ENCODE measurements at places on chromosomes 6 and 20.

GRCh38 chr6:90434094-90434493 lies 137.5 kb upstream of the BACH2 start:
- no peak for DNase-seq

- DNase-seq = no peak
These were observed 19.9 kb downstream of the GRM4 start for GRCh38 chr6:34125939-34126338.

GRCh38 chr6:121780325-121781321 lies 345.2 kb downstream of the GJA1 start:
- DNase-seq = peak; percentile 88

DNA sequence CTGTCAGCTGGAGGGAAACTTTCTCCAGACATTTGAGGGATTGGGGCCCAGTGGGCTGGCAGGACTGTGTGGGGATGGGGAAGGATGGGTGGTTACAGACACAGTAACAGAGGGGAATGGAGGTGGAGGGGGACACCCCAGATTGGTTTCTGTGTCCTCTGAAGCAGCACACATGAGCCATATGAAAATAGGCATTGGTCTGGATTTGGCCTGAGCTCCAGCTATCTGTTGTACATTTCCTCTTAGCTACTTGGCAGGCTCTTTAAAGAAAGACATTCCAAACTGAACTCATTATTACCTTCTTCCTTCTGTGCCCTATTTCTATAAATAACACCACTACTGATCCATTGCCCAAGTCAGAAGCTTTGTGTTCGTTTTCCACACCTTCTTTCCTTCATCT lies 72.0 kb upstream of the PRL start:
- no peak for DNase-seq

DNA sequence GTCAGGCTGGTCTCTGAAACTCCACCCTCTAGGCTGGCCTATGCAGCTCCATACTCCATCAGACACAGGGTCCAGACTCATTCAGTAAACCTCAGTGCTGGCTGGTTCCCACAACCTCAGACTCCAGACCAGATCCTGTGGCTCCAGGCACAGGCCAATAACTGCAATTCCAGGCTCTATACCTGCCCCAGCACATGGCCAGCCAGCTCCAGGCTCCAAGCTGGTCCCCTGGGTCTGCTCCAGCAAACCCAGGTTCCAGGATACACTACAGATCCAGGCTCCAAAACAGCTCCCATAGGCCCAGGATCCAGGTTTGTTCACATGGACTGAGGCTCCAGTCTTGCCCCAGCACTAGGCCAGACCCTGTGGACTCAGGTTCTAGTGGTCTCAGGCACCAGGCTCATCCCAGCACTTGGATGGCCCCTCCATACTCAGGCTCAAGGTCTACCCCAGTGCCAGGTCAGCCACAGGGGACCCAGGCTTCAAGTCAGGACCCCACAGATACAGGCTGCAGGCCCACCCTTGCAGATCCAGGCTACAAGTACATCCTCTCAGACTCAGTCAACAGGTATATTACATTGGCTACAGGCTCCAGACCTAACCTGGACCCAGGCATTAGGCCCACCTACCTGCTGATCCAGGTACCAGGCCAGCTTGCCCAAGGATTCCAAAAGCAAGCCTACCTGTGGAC lies 117.6 kb upstream of the TMEM170B start:
- DNase-seq = no peak

GRCh38 chr6:4885341-4885933 lies 109.2 kb downstream of the CDYL start:
- DNase-seq = no peak

DNA sequence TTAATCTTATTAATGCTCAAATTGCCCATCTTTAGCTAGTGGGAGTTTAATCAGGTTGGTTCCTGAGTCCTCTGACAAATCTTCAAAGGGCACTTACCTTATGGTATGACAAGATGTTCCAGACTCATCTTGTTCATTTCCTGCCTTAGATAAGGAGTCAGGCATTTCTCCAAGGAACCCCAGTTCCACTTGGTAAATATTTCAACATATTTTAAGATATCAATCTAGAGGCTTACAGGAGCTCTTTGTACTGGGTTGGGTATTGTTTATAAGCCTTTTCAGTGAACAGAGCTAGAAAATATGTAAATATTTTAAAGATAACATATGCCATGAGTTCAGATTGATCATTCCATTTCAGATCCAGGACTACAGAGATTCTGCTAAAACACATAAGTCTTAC lies 159.8 kb downstream of the RCAN2 start:
- DNase-seq = no peak

DNA sequence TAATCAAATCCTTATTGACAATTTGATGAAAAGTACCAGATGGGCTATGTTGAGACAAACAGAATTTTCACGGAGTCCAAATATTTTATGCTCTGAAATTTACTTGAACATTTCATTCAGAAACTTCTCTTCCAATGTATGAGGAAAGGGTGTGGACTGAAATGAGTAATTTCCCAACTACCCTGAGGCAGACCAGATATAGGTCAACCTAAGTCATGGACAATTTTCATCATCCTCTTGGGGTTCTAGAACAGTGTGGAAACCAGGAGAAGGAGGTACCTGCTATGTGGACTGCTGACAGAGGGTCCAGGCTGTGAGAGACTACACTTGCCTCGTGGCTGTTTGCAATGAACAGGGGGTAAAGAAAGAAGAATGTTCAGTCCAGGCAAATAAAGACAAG lies 323.0 kb downstream of the ESR1 start:
- DNase-seq = no peak

DNA sequence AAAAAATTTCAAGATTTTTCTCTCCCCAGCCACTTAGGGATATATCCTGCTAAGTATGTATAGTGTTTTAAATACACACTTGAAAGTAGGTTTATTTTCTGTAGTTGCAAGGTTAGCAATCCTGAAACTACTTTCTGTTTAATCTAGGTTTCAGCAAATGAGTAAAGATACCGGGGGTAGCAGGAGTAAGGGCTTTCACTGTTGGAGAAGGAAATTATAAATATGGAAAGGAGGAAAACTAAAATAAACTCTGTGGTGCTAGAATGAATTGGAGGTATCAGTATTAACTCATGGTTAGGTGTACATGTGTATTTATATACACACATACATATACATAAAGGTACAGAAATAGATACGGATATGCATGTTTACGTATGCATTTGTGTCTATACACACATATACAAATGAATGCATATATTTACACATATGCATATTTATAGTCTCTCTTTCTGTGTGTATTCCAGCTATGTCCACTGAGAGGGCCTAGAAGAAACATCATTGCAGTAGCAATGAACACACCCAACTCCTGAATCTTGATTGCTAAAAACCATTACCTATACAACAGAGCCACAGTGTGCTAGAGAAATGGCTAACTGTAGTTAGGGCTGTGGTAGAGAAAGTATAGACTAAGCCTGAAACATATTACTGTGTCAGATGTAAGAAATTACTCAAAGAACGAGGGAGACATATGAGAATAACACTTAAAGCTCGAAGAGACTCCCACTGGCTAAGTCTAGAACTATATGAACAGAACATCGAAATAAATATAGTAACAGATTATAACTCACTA lies 95.9 kb upstream of the EMILIN3 start:
- DNase-seq = no peak

DNA sequence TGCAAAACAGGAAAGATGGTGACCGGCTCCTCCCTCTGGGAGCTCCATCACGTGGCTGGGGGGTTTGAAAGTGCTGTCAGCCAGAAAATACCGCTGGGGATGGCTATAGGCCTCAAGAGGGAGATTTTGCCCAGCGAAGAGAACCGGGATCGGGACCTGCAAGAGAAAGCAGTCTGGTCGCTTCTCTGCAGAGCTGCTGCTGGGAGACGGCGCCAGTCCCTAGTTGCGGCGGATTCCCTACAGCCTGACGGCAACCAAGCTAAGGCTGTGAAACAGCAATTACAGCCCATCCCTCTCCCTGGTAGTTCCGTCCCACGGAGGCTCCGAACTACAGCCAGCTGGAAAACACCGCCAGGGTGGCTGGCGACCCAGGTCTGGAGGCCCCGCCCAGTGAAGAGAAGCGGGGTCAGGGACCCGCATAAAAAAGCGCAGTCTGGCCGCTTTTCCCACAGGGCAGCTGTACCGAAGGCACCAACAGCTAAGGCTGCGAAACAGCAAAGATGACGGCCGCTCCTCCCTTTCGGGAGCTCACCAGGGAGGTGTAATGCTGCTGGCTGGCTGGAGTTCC lies 238.1 kb upstream of the IRAK1BP1 start:
- no peak for DNase-seq

DNA sequence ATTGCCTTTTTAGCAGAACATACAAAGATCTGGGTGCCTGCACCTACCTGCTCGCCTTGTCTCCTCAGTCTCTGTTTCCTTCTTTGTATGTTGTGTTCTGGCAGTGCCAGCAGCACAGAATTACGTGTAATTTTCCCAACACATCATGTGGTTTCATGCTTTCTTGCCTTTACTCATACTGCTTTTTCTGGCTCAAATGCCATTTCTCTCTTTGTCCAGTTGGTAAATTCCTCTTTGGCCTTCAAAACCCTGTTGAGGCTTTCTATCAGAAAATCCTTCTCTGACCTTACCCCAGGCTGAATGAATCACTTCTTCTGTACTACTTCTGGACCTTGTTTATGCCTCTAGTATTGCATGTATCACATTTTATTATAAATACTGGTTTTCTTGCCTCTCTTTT lies 31.8 kb downstream of the L3MBTL3 start:
- no peak for DNase-seq

- no peak for DNase-seq
These were observed 95.3 kb upstream of the BHLHE23 start for GRCh38 chr20:63101781-63102720.

- DNase-seq = no peak
These were observed 859 bp upstream of the RAE1 start for GRCh38 chr20:57350081-57350710.

DNA sequence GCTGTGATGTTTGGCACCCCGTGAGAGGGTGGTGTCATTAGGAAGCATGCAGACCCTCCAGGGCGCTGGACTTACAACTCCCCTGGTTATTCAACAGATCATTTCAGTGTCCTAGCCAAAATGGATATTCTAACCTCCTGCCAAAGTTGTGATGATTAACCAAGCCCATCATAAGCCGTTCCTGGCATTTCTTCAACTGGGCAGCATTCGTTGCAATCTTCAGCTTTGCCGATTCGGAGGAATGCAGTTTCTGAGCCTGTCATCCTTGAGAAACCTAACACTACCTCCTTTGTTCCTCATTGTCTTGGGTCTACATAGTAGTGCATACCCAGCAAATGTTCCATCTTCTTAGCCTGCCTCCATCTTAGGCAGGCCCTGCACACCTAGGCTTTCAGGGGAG lies 79.2 kb upstream of the MAP3K4 start:
- no peak for DNase-seq

DNA sequence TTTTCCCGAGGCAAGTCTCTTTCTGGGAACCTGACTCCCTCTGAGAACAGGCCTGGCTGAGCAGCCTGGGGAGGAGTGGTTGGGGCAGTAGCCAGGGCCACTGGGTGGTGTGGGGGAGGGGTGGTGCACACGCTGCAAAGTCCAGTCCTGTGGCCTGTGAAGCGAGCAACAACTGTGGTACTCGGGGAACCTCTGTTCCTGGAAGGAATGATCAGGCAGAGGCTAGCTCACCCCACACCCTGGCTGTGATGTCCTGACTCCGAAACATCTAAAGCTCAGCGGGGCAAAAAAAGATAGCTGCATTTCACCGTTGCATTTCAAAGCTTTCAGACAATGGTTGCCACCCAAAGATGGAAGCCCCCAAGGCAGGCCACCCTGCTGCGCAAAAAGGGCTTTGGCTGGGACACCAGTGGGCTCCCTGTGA lies 25.5 kb downstream of the PCK1 start:
- no peak for DNase-seq

- DNase-seq = no peak
These were observed 57.7 kb downstream of the PPP1R16B start for GRCh38 chr20:38863024-38863851.

DNA sequence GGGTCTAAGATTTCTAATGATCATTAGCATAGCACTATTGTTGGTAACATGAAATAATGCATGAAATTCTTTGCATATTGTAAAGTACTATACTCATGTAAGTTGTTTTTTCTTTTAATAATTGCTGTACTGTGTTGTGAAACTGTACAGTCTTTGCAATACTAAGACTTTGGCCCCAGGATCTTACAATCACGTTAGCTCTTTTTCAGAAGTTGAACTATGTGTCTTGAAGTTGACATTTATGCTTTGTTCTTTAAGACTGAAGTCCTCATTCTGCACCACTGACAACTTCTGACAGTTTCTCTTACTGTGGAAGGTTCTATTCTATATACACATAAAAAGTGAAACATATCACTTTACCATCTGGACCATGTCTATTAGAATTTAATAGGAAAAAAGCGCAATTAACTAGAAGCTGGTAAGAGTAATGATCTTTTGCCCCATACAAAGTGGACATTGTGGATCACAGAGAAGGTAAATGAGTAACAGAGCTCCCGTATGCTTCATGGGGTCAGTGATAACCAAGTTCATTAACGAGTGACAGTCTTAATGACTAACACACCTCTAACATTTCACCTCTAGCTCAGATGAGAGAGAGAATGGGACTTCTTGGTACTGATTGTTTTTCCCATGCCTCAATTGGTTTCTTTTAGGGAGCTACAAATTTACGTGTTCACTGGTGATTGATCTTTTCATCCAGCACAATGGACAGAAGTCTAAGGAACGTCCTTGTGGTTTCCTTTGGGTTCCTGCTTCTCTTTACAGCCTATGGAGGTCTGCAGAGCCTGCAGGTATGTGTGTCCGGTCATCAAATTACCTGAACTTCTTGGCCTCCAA lies at the start of gene UNC93A:
TSS of gene UNC93A (plus strand) at position 530 of the 837 bp plus-strand sequence. CDS start at position 705, 175 bp downstream.
- DNase-seq = no peak

GRCh38 chr6:97186416-97186999 lies 96.5 kb downstream of the MMS22L start:
- no peak for DNase-seq

GRCh38 chr6:157823528-157824370 lies 703 bp downstream of the SNX9 start:
- DNase-seq = no peak

DNA sequence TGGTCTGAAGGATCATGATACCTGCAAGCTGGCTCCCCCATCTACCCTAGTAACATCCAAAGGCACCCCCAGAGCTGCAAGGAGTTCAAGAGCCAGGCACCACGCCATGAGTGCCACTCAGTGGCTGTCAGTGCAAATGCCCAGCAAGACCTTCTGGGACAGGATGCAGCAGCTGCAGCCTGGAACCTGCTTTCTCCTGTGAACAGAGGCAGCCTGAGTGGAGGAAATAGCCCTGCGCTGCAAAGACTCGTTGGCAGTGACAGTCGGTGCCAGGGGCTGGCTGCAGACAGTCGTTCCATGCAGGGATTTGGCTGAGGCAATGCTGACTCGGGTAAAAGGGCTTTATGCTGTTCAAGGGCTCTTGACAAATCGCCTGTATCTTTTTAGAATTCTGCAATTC lies 15.7 kb upstream of the SSTR4 start:
- DNase-seq = no peak

DNA sequence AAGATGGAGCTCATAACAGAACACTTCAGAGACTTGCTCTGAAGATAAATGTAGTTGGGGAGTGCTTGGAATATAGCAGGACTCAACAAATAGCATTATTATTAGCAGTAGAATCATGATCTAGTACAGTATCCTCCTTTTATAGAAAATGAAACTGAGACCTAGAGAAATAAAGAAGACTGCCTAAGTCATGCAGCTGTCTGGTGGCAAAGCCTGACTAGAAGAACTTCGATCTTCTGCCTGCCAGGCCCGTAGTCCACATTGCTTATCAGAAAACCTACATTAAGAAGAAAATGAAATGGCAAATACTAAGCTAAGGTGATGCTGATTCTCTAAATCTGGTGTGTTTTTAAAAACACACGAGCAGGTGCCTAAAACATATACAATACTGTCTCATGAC lies 46.4 kb upstream of the DST start:
- DNase-seq = no peak

Measured in AG04449 (cell line).